ENCODE measurements at places on chromosomes 1 and 21. TPM values are rescaled to one million over a fixed set of nuclear protein-coding genes. Genes with fewer than 3 reads are reported as not detected.

KCNK1 gene
- total RNA-seq, result 6.8 TPM

WLS gene
- not detected for total RNA-seq

ST6GALNAC5 gene
- not detected for total RNA-seq

OR2L5 gene
- not detected for total RNA-seq

THEM5 gene
- not detected for total RNA-seq

KIAA0040 gene
- total RNA-seq, result 90.1 TPM

NUP133 gene
- 45.6 TPM for total RNA-seq

MAP7D1 gene
- total RNA-seq, result 212 TPM

FCGR1A gene
- not detected for total RNA-seq
